ENCODE measurements at places on chromosomes 12 and 14.

- no peak for DNase-seq
Measured at GRCh38 chr14:21714318-21714929, 40.8 kb upstream of the OR4E1 start.

DNA sequence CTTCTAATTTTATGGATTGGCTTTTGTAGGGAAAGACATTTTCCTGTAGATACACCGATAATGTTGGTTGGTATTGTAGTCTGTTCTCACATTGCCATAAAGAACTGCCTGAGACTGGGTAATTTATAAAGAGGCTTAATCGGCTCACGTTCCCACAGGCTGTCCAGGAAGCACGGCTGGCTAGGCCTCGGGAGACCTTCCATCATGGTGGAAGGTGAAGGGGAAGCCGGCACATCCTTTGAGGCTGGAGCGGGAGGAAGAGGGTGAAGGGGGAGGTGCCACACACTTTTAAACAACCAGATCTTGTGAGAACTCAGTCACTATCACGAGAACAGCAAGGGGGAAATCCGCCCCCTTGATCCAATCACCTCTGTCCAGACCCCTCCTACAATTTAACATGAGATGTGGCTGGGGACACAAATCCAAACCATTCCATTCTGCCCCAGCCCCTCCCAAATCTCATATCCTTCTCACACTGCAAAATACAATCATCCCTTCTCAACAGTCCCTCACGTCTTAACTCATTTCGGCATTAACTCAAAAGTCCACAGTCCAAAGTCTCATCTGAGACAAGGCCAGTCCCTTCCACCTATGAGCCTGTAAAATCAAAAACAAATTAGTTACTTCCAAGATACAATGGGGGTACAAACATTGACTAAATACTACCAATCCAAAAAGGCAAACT lies 66.7 kb upstream of the EIF5 start:
- no peak for DNase-seq

DNA sequence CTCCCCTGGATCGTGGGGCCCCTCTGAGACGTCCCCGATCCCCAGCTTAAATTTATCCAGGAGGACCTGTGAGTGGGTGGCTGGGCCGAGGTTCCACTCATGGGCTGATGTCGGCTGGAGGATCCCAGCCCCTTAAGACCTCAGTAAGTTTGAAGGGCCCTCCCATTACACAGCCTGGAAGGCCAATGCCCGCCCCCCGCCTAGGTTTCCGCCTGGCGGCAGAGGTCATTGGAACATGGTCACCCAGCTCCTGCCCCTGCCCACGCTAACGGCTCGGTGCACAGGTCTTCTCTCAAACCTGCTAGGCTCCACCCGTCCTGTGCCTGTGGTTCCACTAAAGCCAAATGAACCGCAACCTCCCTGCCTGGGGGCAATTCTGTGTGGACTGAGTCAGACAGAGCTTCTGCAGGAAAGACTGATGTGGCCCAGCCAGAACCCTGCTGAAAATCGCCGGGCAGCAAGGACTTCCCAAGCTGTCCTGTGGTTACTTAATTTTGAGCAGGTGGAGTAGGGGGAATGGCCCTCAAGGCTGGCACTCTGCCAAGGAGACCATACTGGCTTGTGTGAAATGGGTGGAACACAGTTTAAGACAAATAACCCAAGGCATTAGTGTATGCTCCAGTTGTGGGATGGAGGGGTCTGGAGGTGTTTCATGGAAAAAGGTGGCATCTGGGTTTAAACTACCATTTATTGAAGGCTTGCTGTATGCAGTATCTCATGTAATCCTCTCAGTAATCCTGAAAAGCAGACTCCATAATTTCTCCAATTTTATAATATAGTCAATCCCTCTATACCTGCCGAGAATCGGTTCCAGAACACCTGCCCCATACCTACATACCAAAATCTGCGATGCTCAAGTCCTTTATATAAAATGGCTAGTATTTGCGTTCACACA lies 903 bp upstream of the NT5DC3 start:
- DNase-seq: peak; percentile 34

DNA sequence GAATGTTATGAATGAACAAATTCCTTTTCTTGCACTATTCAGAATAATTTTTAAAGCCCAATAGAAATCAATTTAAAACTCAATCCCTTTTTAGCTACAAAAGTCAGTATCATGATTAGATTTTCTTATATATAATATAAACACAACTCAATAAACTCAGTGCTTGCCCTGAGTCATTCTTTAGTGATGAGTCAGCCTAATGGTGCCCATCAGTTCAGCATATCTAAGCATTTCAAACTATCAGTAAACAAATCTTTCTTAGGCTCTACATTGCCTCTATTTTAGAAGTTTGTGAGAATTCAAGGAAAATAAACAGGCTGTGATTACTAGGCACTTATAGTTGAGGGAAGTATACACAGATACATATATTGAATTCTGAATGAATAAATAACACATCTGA lies 179.6 kb downstream of the NELL2 start:
- DNase-seq: no peak

GRCh38 chr14:100882991-100883788 lies 20.3 kb downstream of the RTL1 start:
- DNase-seq: no peak

- DNase-seq: no peak
Measured at GRCh38 chr12:124512667-124513296, 54.6 kb downstream of the NCOR2 start.

DNA sequence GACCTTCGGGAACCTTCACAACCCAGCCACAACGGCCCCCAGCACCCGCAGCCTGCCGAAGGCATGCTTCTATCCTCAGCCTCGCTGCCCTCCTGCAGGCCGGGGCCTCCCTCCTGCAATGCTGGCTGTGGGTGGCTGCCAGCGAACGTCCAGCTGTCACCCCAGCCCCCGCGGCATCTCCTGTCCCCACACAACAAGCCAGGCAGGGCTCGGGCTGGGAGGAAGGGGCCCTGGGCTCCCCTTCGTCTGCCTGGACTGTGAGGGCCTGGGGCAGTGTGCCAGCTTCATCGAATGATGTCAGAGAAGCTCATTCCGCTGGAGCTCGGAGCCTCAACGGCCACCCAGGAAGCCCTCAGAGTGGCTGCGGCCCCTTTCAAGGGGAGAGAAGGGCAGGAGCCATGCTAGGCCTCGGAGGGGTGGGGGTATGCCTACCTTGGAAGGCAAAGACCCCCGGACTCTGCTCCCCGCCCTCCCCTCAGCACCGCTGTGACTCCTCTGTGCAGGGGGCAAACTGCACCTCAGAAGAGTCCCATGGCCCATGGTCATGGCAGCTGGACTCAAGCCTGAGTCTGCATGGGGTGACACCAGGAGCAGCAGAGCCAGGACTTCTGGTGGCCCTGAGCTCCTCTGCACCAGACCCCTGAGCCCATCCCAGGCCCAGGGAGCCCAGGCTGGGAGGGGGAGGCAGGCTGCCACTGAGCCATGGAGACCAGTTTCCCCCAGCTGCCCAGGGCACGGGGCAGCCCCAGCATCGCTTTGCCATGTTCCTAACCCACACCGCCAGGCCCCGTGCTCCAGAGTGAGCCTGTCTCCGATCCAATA lies 24.7 kb upstream of the C14orf180 start:
- DNase-seq: no peak

- DNase-seq: no peak
Measured at GRCh38 chr12:113276946-113277500, 55.8 kb downstream of the TPCN1 start.

All from activated CD4-positive, alpha-beta T cell treated with anti-CD3 and anti-CD28 coated beads, Interleukin-2, amount 50 U/mL, for 48 hours (primary cell).